Left ventricle myocardium inferior (tissue), 1 donor: ENCODE measurements at places on chromosomes 1 and 21. TPM values are rescaled to one million over a fixed set of nuclear protein-coding genes. Genes with fewer than 3 reads are reported as not detected.

DNA sequence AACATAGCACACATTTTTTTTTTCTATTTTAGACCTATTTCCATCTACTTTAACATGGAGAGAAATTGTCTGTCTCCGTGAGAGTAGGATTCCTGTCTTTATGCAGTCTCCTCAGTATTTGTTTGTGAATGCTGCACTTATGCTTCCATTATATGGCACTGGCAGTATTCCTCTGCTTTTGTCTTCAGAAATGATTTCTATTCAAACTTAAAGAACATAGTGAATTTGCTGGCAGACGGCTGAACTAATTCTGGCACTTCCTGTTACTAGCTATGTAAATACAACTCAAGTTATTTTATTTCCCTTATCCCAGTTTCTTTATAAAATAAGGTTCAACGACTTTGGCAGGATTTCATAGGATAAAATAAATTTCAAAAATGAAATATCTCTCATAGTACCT is 45.3 kb downstream of the KCTD3 start:
- no peak for DNase-seq

DNA sequence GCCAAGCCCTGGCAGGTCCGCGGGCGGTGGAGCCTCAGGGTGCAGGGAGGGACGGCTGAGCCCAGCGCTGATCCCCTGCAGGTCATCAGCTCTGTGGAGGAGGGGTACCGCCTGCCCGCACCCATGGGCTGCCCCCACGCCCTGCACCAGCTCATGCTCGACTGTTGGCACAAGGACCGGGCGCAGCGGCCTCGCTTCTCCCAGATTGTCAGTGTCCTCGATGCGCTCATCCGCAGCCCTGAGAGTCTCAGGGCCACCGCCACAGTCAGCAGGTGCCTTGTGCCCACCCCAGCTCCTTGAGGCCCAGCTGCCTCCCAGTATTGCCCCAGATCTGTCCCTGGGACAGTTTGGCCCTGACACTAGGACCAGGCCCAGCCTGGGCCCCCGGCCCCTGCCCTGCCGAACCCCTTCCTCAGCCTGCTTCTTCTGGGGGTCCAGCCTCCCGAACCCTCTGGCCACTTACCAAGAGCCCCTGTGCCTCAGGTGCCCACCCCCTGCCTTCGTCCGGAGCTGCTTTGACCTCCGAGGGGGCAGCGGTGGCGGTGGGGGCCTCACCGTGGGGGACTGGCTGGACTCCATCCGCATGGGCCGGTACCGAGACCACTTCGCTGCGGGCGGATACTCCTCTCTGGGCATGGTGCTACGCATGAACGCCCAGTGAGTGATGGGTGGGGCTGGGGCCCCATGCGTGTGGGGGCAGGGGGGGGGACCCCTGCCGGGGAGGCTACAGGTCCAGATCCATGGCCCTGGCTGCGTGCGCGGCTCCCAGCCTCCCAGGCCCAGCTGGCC is 35.4 kb upstream of the C1QA start:
- no peak for DNase-seq

DNA sequence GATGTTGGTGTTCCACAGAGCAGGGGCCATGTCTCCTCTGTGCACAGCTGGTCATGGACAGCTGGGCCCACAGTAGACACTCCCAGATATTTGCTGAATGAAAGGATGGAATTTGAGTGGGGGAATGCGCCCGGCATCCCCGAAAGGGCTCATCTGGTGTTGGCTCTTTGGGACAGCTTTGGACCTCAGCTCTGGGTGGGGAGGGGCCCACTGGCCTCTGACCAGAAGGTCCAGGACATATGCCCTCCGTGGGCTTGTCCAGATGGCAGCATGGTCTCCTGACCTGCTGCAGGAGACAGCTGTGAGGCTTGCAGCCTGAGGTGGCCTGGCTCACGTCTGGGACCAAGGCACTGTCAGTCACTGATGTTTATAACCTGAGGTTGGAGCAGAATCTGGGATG is 160.4 kb upstream of the AJAP1 start:
- no peak for DNase-seq

DNA sequence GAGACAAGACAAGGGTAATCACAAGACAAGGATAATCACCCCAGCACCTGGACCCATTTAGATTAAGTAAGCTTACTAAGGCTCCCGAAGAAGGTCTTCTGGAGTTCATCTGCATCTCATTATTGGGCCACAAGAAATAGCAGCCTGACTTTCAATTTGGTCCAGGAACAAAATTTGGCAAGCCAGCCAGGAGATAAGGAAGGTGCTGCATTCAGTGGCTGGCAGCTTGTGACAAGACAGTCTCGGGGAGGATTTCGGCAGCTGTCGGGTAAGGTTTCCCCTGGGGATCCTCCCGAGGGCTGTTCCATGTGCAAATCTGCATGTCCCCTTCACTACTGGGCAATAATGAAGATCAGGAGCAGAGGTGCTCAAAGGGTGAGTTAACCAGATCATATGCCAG is 195.2 kb downstream of the FCRL5 start:
- no peak for DNase-seq

RGS18 gene
- total RNA-seq = 0.71 TPM

ADAMTSL4 gene
- total RNA-seq = 46.3 TPM

RXRG gene
- total RNA-seq = 9.3 TPM

- DNase-seq = no peak
Measured at GRCh38 chr21:27365394-27365793, 398.5 kb upstream of the ADAMTS5 start.

DNA sequence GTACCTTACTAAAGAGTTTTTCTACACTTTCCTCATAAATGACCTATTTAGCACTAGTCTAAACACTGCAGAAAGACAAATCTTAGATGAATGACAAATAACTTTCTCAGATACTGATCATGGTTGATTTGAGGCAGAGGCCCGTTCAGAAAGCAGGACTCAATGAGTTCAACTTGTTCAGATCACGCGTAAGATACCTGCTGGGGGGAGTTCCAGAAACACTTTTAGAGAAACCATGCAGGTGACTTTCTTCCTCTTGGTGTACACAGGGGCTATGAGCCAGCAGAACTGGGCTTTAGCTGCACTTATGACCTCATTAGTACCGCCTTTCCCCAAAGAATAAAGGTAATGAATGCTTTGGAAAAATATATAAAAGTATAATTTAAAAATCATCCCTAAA is 38.8 kb upstream of the TTC39A start:
- DNase-seq = no peak

DNA sequence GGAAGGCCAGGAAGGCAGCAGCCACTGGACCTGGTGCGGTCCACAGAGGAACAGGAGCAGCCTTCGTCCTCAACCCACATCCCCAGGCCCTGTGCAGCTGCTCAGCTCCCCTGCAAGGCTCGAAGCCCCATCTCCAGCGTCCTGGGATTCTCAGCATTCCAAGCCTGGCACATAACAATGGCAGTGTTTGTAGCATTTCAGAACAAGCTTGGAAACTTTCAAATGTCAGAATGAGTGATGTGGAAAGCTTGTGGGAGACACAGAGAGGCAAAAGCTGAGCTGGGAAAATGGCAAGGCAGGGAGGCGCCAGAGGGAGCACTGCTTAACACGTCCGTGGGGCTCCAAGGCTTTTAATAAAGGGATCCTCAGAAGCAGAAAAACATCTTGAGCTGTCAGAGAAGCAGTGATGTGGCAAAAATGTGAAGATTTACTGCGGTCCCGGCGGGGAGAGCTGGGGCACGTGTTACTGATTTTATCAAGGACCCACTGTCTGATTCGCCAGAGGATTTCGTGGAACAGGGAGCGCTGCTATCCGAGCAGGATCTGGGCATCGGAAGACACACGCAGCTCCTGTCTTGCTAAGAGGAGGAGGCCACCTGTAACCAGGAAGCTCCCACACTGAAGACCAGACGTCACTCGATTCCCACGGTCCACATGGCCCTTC is 38.1 kb downstream of the TOMM20 start:
- no peak for DNase-seq

CADM3 gene
- 3.7 TPM for total RNA-seq

DNA sequence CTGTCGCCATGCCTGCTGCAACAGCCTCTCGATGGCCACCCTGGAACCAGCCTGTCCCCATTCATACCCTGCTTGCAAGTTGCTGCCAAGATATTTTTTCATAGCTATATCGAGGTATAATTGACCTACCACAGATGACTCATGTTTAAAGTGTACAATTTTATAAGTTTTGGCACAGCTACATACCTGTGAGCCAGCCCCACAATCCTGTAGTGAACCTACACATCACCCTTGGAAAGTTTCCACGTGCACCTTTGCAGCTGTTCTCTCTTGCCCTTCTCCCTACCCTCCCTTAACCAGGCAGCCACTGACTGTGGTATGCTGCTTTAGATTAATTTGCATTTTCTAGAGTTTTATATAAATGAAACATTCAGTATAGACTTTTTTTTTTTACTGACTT is 23.0 kb upstream of the KCNJ6 start:
- DNase-seq = no peak

FCER1A gene
- 0.96 TPM for total RNA-seq

CASQ1 gene
- 39.2 TPM for total RNA-seq

GRCh38 chr21:31078216-31078615 is 39.9 kb upstream of the KRTAP19-8 start:
- no peak for DNase-seq

GRCh38 chr1:42940851-42941639 is 17.6 kb downstream of the SLC2A1 start:
- no peak for DNase-seq
